EL (cell line): ENCODE measurements at places on chromosomes 11 and 22.

DNA sequence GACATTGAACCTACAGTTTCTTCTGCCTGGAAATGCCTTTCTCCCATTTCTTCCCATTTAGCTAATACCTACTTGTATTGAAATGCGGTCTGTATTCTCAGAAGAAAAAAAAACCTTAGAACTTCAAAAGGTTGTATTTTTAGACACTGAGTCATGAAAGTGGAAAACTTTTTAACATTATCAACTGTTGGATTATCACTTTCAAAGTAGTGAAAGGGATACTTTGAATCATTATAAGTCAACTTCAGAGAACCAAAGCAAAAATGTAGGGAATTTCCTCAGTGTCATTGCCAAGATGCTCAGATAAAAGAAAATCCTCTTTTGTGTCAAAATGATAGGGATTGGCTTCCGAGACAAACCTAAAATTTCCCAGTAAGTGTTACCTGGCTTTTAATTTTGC, 6.6 kb downstream of the HOATZ start:
- DNase-seq: peak; percentile 55

DNA sequence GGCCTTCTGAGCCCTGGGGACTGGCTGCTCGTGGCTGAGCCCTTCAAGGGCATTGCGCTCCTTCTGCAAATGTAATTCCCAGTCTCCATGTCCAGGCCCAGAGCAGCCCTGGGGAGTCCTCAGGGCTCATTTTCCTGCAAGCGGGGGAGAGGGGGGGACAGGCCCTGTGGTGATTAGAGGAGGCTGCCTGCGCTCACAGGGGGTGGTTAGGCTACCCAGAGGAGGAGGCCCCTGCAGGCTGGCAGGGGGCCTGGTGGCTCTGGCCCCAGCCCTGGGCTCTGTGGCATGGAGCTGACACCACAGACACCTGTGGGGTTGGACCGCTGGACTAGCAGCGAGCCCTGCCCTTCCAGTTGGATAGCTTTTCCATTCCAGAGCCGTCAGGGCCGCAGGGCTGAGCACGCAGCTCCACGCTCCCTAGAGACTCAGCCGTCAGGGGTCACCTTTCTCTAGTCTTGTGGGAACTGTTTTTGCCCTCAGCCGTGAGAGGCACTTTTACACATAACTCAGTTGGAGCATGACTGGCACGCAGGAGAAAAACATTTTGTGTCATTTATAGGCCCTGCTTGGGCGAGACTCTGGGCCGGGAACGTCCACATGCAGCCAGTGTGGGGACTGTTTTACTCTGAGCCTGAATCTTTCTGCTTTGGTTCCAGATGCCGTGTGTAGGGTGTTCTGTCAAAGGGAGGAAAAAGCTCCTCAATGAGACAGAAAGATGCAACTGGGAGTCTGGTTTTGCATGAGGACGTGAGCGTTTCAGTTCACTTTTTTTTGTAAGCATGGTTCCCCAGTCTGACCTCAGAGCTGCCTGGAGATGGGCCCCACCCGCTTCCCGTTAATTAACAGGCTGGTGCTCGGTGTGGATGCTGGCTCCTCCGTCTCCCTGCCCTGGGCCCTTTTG, 58.1 kb downstream of the LRP5 start:
- no peak for DNase-seq

DNA sequence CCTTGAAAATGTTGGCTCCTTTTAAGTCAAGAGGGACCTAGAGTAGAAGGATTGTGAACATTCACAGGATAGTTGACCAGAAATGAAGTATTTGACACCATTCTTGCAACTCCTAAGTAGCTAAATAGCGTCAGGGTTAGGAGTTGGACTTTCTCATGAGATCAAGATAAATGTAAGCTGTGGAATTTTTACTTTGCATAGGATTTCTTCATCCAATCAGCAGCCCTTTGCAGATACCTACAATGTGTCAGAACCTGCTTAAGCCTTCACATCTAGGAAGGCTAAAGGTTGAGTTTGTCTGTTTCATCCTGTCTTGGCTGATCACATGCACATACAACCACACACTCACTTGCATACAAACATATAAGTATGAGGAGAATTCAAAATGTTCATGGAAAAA, 32.3 kb downstream of the CD44 start:
- no peak for DNase-seq

DNA sequence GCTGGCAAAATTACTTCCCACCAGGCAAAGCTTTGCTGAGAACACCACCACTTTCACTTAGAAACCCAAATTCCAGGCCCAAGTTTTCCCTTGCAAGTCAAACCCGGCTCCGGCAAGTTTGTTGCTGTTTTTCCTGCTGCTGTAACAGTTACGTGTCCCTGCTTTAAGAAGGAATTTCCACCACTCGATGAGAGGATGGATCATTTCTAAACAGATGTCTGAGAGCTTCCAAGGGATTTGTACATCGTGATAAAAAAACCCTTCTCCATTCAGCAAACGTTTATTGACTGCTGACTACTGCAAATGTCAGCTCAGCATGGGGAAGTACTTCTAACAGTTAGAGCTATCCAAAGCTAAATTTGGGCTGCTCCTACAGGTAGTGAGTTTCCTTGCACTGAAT, 19.7 kb downstream of the P2RX3 start:
- no peak for DNase-seq

DNA sequence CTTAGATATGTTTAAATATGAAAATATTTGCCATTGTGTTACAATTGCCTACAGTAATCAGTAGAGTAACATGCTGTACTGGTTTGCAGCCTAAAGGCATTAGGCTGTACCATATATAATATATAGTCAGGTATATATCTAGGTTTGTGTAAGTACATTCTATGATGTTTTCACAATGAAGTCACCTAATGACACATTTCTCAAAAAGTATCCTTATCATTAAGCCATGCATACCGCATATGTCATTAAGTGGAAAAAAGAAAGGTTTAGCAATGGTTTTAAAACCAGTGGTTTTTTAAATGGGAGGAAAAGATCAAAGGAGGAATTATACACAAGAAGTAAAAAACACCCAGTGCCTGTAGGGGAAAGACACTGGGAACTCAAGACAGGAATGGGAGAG, 122.7 kb downstream of the RBFOX2 start:
- no peak for DNase-seq
